ENCODE measurements at places on chromosomes 5 and 9.

- DNase-seq = no peak
These were observed 21.1 kb downstream of the LOX start for GRCh38 chr5:122056913-122057312.

GRCh38 chr5:65024681-65025080, 256.0 kb downstream of the CWC27 start:
- no peak for DNase-seq

DNA sequence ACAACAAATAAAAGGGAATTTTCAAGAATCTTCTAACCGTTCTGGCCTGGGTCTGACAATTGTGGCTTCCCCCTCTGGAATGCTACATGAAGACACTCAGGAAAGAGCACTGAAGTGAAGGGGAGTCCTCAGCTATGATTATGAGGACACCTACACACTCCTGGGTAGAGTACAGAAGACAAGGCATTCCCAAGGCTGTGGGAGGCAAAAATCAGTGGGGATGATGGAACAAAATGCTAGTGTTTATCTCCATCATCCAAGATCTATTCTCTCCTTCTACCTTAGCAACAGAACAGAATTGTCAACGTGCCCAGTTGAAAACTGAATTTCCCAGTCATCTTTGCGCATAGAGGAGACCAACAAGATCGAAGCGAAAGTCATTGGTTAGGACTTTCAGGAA, 130.1 kb upstream of the LARP1 start:
- DNase-seq = no peak

DNA sequence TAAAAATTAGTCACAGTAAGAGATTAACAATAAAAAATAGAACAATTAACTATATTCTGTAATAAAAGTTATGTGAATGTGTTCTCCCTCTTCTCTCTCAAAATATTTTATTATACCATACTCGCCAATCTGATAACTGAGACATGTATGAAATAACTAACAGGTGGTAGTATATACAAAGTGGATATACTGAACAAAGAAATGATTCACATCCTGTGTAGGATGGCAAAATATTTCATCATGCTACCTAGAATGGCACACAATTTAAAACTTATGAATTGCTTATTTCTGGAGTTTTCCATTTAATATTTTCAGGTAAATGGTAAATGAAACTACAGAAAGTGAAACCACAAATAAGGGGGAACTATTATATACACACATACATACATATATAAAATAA, 152.5 kb downstream of the RNF180 start:
- no peak for DNase-seq

- DNase-seq = no peak
These were observed 117.2 kb upstream of the PITX1 start for GRCh38 chr5:135151256-135151655.

GRCh38 chr9:106668534-106668933, 194.4 kb upstream of the ZNF462 start:
- DNase-seq = no peak

- peak; percentile 71 for DNase-seq
These were observed 339.2 kb downstream of the ADAMTS6 start for GRCh38 chr5:65142511-65143011.

DNA sequence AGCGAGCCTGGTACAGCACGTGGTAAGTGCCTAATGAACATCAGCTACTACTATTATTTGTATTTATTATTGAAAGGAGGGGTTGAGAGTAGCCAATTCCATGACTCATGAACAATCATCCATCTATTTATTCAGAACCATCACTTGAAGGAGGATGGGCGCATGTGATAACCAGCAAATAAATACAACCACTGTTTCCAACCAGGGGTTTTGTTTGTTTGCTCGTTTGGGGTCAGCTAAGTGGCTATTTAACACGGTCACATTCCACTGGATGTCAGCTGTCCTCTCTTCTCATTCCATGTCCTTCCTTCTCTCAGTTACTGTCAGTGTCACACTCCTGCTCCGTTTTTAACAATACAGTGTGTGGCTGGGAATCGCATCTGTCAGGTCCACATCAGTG, 8.6 kb downstream of the RAPGEF1 start:
- DNase-seq = no peak

DNA sequence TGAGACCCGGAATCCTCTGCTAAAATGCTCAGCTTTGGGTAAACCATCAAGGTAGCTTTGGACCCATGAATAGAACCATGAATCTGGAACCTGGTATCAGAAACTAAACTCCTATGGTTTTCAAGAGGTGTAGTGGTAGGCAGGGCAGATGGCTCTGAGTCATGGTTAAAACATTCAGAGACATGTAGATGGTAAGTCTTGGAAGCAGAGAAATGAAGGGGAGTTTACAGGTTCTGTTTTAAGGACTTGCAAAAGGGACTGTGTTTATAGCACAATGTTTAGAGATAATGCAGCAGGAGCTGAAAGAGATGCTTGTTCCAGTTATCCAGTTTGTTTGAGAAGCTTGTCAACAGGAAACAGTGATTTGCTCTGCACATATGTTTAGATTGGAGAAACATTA, 36.0 kb upstream of the FBN2 start:
- no peak for DNase-seq

DNA sequence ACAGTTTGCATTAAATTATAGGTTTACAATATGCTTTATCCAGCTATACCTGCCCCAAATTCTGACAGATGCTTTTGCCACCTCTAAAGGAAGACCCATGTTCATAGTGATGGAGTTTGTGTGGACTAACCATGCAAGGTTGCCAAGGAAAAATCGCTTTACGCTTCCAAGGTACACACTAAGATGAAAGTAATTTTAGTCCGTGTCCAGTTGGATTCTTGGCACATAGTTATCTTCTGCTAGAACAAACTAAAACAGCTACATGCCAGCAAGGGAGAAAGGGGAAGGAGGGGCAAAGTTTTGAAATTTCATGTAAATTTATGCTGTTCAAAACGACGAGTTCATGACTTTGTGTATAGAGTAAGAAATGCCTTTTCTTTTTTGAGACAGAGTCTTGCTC, 41.0 kb downstream of the FXN start:
- no peak for DNase-seq

DNA sequence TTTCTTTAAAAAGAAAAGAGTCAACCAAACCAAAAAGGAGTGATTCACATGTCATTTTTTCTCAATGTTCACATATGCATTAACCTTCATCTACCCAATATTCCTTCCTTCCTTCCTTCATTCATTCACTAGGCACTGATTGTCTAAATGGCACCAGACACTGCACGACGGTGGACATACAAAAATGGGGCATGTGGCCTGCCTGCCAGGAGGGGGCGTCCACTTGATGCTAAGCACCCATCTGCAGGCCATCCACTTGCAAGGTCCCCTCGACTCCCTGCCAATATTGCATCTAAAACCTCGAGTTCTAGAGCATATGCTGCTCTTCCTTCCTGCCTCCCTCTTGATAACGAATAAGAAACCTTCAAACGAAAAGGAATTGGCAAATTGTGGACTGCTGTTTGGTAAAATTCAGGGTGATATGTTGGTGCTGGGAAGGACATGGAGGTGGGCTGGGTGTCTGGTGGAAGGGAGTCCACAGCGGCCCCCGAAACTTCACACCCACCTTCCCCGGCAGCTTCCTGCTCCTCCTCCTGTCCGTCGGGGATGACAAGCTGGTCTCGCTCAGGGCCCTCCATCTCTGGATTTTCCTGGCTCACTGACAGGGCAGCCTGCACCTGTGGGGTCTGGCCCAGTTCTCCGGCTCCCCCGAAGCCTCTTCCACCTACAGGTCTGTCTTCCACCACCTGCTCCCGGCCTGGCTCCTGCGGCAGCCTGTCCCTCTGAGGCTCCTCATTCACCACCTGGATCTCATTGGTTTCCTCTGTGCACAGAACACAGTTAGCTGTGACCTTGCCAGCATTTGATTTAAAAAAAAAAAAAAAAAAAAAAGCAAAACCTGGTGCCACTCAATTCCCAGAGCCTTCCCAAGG, 64.3 kb downstream of the GOLM1 start:
- peak; percentile 46 for DNase-seq

GRCh38 chr5:80154749-80155148, 101.1 kb downstream of the SERINC5 start:
- DNase-seq = no peak

GRCh38 chr9:108040783-108041182, 551.2 kb upstream of the KLF4 start:
- peak; percentile 24 for DNase-seq

DNA sequence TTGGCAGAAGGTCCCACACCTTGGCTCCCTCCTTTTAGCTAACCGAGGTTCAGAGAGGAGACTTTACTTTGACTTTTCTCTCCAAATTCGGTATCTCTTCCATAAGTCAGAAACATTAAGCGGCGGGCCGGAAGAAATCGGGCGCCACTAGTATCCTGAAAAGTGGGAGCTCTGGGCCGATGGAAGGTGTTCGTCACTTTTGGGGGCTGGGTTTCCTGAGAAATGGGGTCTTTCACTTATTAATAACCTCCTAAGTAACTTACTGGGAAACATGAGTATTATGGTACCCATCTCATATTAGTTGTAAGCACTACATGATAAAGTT, 716 bp downstream of the STX17 start:
- no peak for DNase-seq

DNA sequence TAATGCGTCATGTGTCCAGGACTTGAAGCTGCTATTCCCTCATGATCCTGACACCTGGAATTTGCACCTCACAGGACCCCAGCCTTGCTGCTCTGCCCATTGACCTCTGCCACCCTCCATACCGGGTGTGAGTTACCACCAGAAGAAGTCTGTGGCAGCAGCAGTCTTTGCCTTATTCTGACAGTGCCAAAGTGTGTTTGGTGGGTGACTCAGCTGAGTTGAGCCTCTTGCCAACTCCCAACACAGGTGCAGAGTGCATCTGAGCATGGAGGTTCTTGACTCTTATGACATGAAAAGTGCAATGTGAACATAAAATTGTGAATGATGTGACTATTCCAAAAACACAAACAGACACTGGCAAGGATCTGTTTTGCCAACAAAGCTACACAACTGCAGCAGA, 1166.5 kb upstream of the CDH18 start:
- DNase-seq = no peak

DNA sequence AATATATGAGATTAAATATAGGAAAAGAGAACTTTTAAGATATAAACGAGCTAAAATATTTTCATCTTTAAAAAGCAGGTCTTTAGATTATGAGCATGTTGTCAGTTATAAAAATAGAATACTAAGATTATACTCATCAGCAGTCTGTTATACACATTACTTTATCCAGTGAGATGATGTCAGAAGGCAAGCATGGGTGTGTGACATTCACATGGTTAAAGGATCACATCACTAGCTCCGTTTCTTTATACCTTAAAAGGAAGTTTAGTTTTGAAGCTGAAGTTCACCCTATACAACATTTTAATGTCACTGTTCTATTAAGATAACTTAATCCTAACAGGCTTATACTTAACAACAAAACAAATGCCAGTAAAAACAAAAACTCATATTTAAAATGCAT, 59.6 kb downstream of the RICTOR start:
- DNase-seq = peak; percentile 44

DNA sequence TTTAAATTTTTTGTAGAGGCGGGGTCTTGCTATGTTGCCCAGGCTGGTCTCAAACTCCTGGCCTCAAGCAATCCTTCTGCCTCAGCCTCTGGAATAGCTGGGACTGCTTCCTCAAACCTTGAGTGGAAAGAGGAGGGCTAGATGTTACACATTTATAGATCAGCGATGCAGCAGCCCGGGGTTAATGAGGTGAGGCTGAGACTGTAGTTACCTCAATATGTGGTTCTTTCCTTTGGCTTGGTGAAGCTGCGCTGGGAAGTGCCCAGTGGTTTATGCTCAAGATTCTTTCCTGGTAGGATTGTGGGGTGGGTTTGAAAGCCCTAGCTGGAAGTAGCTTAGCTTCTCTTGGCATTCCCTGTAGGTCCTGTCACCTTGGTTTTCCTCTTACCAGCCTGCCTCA, 22.5 kb downstream of the ZNF618 start:
- DNase-seq = no peak

DNA sequence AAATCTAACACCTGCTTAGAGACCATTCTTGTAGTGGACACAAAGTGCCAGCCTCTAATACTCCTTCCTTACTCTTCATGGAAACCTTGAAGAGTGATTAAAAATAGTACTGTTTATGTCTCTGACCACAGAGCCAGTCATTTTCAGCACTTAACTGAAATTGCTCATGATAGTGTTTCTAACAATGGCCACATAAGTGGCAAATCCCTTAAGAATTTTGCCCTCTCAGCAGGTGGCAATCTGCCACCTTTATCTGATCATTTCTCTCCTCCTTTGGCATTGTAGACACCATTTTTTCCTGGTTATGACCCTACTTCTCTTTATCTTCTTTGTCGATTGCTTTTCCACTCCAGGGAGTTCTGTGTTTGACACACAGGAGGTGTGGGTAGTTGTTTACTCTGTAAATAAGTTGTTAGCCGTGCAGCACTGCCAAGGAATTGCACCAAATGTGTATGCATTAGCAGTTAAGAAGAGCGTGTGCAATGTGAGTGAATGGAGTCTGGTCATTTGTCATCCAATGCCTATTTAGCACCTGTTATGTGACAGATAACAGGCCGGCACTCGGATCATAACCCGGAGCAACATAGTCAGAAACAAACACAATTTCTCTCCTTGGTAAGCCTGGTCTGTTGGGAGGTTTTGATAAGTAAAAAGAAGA, 36.8 kb upstream of the STARD4 start:
- no peak for DNase-seq

DNA sequence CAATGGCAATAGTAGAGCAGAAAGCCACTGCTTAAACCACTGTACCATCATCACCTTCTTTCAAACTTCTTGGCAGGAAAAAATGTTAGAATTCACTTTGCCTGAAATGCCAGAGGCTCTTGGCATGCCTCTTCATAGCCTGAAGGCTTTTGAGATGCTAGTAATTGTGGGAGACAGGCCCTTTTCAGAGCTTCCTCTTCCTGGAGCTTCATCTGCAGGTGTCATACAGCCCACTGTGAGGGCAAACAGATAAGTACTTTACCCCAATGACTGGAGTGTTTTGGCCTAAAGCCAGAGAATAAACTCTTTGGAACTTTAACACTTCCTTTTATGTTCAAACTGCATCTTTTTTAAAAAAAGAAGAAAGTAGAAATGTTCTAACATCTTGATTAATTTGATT, 81.3 kb upstream of the TMEM171 start:
- DNase-seq = no peak

DNA sequence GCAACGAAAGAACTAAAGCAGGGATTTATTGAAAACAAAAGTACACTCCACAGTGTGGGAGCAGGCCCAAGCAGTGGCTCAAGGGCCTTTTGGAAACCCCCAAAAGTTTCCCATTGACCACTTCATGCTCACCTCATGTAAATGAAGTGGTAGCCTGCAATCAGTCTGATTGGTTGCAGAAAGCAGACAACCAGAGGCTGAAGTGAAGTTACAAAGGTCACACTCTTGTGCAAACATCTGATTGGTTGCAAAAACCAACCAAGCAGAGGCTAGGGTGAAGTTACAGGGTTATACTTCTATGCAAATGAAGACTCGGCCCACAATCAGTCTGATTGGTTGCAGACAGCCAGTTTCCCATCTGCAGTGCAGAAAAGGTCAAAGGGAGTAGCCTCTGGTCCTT, 258.0 kb downstream of the YTHDC2 start:
- no peak for DNase-seq

- no peak for DNase-seq
These were observed 761.2 kb downstream of the TAF11L14 start for GRCh38 chr5:18395126-18396110.
